ENCODE measurements at places on chromosomes 11 and 22.
A peak's percentile ranks its signal among the peaks of the same experiment; 100 is the strongest.

DNA sequence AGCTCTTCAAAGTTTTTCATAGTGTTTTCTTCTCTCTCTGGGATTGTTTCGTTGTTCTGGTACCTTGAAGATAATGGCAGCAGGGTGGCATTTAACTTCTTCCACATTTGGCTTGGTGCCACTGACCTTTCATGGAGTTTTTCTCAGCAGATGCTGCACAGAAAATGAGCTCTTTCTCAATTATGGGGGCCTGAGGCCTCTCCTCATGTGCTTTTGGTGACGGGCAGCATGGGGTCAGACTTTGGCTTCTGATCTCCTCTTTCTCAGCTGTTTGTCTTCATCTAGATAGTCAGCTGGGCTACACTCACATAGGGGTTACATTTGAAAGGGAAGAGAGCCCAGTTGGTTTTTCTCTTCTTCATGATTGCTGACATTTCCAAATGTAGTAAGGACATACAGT lies 76.3 kb downstream of the FAT3 start:
- no peak for DNase-seq

DNA sequence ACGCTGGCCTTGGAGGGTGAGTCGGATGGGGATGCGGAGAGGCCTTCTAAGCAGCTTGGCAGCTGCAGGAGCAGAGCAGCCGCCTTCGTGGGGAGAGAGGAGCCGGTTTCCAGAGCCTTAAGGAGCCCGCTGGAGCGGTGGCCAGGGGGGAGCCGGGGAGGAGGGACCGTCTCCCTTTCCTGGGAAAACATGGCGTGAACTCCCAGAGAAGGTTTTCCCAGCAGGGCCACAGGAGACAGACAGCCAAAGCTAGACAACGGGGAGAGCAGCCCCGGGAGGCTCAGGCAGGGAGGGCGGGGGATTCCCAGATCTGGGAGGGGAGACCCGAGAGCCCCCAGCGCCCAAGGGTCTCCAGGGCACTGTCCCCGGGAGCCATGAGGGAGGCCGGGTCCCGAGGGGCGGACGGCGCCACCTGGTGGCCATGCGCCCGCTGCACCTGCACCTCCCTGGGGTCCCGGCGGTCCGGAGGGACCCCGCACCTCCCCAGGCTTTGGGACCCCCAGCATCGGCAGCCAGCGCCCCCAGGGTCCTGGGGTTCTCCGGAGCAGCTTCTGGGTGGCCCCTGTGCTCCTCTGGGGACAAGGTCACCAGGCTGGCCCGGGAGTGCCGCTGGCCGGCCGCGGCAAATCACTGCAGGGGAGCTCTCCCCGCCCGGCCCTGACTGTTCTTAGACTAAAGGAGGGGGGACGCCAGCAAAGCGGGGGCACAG lies 2.4 kb upstream of the SYT8 start:
- no peak for DNase-seq

GRCh38 chr11:21896216-21896615 lies 296.7 kb upstream of the ANO5 start:
- DNase-seq = no peak

DNA sequence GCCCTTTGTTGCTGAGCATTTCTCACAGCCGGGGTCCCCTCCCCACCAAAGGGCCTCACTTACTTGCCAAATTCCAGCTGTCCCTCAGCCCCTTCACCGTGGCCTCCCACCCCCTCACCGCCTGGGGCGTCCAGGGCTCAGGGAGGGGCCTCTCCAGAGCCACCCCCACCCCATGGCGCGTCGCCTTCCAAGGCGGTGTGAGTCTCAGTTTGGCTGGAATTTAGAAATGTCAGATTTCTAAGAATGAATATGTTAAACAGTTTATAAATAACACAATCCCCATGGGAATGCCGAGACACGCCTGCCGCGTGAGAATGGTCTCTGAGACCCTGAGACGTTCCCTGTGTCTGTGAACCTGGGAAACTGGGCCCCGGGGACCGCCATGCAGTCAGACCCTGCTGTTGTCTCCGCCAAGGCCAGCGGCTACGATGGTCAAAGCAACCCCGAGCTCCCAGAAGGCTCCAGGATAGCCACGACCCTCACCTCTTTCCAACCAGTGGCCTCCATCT lies 28.9 kb downstream of the CELSR1 start:
- DNase-seq = no peak

GRCh38 chr22:23557467-23557866 lies 22.6 kb downstream of the IGLL1 start:
- no peak for DNase-seq

GRCh38 chr11:83508804-83509203 lies 222.6 kb upstream of the CCDC90B start:
- DNase-seq = no peak

DNA sequence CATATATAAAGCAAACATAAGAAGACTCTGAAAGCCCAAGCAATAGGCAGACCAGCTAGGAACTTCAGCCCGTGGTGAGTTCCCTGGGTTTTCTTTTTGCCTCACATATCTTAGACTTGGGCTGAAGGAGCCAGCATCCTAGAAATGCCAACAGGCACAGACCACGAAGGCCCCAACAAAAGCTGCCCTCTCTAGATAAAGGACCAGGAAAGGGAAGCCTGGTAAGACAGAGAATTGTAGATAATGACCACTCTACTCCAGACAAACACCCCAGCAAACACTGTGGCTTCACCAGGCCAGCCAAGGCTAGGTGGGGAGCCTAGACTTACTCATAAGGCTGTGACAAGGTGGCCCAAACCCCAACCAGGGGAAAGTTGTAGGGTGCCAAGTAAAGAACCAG lies 11.2 kb downstream of the GAL start:
- no peak for DNase-seq

GRCh38 chr11:12290477-12290922 lies 86.9 kb upstream of the PARVA start:
- DNase-seq = no peak

DNA sequence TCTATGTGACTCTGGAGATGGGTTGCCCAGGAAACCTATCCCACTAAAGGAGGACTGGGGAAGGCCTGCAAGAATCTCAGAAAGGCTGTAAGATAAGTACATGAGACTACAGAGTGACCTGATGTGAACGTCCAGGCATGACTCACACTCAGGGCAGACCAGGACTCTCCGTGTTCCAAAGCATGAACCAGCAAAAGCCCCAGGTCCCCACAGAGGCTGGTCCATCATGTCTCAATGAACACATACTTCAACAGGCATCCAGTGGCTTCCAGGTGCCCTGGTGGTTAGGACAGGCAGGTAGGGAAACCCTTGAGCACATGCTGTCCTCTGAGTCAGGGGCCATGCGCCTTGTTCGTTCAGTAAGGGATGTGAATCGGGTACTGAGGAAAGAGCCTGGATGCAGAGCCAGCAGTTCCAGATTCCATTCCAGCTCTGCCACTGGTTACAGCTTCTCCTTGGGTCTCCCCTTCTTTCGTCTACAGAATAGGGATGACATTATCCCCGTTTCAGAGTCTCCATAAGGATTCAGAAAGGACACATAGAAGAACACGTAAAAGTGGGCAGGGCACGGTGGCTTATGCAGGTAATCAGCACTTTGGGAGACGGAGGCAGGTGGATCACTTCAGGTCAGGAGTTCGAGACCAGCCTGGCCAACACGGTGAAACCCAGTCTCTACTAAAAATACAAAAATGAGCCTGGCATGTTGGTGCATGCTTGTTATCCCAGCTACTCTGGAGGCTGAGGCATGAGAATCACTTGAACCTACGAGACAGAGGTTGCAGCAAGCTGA lies 129.0 kb upstream of the TEAD1 start:
- DNase-seq = no peak

GRCh38 chr11:93694557-93694956 lies 33.1 kb downstream of the CEP295 start:
- no peak for DNase-seq

- no peak for DNase-seq
Observed at GRCh38 chr11:2507945-2508749, 63.3 kb downstream of the KCNQ1 start.

DNA sequence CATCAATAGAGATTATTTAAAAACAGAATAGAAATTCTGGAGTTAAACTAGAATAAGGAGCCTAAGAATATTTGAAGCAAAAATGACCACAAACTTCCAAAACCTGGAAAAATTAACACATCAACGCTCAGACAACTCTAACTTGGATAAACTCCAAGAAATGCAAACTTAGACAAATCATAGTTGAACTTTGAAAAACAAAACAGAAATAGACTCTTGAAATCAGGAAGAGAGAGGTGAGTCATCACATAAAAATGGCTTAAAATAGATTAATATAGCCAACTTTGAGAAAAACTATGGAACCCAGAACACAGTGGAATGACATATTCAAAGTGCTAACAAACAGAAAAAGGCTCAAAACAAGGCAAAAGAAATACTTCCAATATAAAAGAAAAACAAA lies 974.2 kb downstream of the JRKL start:
- peak; percentile 71 for DNase-seq

- DNase-seq = peak; percentile 63
Observed at GRCh38 chr11:61963282-61964057, 4.0 kb downstream of the FTH1 start.

GRCh38 chr22:43172191-43172590 lies 14.7 kb downstream of the TTLL12 start:
- DNase-seq = no peak

DNA sequence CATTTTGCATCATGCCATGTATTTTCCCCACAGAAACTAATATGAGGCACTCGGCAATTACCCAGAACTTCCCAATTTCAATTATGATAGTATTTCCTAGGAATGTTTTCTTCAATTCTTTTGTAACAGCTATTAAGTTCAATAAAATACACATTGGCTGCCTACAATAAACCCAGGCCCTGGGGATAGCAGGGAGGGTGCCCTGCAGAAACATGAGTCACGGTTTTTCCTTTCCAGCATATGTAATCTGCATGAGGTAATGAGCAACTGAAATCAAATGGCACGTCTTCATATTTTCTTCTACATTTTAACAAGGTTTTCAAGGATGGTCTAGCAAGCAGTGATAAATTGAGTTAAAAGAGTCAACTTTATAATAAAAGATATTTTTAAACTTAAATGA lies 32.0 kb downstream of the GUCY1A2 start:
- DNase-seq = peak; percentile 2

DNA sequence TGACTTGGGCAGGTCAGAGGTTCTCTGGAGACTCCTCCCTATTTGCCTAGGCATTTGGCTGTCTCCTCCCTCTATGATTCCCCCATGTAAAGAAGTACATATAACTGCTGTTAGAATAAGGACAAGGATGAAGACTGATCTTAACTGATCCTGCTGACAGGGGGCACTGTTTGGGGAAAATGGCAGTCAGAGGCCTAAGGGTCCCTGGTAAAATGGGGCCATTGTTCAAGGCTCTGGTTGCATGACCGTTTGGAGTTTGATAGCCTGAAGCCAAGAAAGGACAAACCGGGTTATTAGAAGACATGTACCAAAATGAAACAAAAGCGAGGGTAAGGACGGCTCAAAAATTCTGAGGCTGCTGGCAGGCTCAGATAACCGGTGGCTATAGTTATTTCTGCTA lies 712.2 kb downstream of the NTM start:
- DNase-seq = no peak

DNA sequence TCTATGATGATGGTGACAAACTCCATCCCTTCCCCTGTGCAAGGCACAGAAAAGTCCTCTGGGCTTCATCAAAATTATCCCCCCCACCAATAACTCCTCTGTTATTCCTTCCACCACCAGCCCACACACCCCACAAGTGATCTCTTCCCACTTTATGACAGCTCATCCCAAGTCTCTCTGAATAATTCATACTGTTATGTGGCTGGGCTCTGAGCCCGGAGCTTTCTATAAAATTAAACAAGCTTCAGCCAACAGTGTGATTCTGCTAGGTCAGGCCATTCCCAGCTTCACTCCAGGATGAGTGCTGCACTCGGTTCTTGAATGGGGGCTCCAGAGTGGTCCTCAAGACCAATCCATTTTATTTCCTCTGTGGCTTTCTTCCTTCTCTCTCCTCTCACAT lies 83.0 kb downstream of the INSC start:
- DNase-seq = no peak

Data from dermis microvascular lymphatic vessel endothelial cell (primary cell).